ENCODE measurements at places on chromosomes 2 and 18.

GRCh38 chr2:144493027-144493809 is 26.7 kb downstream of the ZEB2 start:
- no peak for DNase-seq

DNA sequence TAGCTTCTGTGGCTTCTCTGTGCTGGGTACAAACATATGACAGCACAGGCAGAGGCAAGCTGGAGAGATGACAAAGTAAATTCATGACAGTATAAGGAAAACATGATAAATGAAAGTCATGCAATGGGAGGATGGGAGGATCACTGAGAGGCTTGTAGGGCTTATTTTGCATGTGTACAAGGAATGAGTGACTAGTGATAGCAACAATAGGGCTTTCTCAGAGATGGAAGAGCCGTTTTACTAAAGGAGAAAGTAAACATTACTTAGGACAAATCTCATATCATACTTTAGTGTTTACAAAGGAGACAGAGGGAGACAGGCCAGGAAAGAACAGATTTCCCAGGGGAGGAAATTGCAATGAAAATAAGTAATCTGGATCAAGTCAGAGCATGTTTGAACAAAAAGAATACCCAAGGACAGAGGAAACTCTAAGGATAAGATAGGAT is 82.5 kb upstream of the RBMS1 start:
- DNase-seq, result no peak

DNA sequence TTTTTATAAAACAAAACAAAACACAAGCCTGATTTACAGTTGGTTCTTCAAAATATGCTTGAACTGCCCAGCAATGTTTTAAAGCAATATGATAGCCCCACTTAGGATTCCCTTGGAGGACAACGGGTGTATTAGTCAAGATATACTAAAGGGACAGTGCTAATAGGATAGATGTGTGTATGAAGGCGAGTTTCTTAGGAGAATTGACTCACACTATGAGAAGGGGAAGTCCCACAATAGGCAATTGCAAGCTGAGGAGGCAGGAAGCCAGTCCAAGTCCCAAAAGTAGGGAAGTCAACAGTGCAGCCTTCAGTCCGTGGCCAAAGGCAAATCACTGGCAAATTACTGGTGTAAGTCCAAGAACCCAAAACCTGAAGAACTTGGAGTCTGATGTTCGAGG is 167.9 kb downstream of the CBLN2 start:
- no peak for DNase-seq

GRCh38 chr18:5395860-5396448 is 100.4 kb upstream of the ZBTB14 start:
- no peak for DNase-seq

GRCh38 chr2:26950246-26950645 is 20.2 kb upstream of the MAPRE3 start:
- no peak for DNase-seq

DNA sequence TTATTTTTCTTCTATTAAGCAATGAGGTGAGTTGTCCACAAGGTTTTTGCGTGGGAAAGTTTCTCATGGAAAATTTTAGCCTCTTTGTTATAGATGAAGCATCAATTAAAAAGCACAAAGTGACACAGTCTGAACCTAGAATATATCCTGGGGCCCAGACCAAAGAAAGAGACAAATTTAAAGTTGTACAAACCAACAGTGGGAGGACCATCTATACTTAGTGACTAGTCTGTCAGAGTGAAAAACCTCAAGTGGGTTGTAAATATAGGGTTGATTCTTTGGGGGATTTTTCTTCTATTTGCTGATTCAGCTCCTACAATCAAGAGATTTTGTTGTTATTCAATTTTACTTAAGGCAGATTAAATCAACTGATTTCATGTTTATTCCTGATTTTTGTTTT is 256.2 kb downstream of the SATB2 start:
- DNase-seq, result no peak

GRCh38 chr2:128103407-128103806 is 12.4 kb downstream of the UGGT1 start:
- DNase-seq, result no peak

- no peak for DNase-seq
Measured at GRCh38 chr18:37144921-37145320, 316.0 kb downstream of the KIAA1328 start.

DNA sequence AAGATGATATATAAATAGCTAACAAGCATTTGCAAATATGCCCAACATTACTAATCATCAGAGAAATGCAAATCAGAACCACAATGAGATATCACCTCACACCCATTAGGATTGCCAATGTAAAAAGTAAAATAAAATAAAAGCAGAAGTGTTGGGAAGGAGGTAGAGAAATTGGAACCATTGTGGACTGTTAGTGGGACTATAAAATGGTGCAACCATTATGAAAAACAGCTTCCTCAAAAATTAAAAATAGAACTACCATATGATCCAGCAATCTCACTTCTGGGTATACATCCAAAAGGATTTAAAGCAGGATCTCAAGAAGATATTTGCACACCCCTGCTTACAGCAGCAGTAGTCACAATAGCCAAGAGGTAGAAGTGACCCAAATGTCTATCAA is 99.8 kb upstream of the DAPL1 start:
- DNase-seq, result no peak

DNA sequence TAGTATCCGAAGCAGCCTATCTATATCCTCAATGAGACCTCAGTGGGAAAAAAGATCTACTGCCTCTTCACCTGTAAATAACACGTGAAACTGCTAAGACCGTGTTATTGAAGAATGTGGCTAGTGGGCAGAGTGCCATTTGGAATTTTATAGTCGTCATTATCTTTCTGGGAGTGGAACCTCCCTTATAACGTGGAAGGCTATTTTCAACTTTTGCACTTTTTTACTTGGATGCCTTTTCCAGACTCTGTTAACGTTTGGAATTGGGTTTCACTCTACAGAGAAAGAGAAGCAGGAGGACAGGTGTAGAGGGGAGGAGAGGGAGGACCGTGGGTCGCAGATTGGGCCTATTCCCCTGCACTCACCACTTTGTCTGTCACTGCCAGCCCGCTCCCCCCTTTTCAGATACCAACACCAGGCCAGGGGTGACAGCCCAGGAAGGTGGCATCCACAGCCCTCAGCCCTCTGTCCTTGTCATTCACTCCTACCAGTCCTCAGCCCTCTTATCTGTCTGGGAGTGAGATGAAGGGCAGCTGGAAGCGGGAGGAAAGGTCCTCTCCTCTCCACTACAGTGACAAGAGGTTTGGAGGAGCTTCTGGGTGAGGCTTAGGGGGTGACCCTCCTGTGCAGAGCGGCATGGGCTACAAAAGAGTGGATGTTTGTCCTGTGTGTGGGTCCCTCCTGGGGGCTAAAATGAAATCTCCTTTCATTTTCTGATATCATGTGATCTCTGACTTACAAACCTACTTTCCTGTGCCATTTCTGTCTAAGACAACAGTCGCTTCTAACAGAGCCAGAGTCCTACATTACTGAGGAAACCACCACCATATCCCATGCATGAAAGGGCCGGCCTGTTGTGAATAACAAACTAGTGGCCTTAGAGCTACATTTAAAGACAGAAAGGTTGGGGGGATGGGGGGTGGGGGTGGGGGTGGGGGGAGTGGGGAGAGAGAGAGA is 23.9 kb upstream of the CEP68 start:
- DNase-seq, result no peak

- no peak for DNase-seq
Measured at GRCh38 chr2:190303647-190304046, 16.0 kb downstream of the HIBCH start.

DNA sequence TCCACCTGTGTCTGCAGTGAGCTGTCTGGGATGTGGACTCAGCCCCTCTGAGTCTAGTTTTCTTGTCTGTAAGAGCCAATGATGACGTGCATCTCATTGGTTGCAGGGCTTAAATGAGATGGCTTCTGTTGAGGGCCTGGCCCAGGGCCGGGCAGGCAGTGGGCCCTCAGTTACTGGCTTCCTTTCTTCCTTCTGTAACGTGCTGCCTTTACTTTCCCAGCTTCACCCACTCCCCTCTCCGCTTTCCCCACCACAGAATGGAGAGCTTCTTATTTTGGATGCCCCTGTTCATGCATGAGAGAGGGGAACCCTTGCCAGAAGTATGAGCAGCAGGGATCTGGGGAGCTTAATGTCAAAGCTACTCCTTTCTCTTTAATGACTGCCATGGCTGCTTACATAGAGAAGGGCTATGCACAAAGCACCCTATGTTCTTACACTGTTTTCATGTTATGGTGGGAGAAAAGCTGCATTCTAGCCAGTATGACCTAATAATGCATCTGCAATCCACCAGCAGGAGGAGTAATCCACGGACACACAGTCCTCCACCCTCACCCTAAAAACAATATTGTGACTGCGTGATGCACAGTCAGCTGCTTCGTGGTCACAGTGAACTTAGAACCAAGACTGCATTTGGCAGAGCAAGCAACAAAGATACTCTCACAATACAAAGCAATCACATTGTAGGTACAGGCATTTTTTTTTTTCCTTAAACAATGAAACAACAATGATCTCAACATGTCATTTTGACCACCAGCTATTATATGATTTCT is 37.2 kb downstream of the CREG2 start:
- DNase-seq, result no peak

DNA sequence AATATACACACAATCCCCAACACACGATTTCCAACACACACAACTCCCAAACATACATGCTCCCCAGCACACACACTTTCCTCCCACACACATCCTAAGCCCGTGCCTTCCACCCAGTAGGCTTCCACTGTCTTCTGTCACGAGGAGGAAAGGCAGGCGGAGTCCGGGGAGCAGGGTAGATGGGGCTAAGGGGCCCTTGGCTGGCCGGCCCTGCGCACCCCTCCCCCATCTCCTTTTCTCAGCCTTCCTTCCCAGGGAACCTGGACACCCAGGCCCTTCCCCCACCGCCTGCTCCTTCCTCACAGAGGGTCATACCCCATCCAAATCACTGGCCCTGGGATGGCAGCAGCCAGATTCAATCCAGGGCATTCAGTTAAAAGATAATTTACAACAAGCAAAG is 3.4 kb upstream of the PDCD1 start:
- no peak for DNase-seq

DNA sequence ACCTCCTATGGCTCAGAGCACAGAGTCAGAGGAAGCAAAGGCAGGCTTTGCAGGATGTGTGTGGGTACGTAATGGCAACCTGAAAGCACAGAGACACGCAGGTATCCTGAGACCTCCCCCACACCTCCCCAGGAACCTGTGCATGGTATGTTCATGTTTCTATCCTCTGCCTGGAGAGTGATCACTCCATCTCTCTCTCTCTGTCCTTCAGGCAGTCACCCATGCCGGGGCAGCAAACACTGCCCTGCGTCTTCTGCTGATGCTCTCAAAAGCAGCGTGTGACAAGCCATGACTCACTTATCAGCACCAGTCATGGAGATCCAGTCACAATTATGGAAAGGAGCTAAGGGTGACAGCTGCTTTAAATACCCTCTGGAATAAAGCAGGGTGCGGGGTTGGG is 52.7 kb downstream of the PDCL3 start:
- no peak for DNase-seq

DNA sequence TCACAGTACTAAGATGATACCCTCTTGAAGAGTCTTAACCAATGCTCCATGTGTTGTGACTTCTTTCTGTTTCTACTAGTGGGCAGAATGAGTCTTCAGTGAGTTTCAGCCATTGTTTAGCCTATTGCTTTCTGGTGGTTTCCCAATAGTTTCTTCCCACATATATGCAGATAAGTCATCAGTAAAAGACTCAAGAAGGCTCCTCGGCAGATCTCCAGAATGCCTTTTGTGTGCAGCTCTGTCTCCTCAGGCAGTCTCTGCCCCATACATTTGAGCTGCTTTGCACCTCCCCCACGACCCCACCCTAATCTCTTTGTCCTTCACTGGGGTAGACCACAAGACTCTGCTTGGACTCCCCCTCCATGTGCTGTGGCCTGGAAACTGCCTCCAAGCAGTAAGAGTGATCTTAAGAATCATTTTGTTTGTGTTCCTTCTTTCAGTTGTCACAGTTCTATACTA is 71.6 kb upstream of the CHRNA1 start:
- no peak for DNase-seq

GRCh38 chr2:157929871-157930667 is 53.9 kb upstream of the ACVR1 start:
- DNase-seq, result no peak

DNA sequence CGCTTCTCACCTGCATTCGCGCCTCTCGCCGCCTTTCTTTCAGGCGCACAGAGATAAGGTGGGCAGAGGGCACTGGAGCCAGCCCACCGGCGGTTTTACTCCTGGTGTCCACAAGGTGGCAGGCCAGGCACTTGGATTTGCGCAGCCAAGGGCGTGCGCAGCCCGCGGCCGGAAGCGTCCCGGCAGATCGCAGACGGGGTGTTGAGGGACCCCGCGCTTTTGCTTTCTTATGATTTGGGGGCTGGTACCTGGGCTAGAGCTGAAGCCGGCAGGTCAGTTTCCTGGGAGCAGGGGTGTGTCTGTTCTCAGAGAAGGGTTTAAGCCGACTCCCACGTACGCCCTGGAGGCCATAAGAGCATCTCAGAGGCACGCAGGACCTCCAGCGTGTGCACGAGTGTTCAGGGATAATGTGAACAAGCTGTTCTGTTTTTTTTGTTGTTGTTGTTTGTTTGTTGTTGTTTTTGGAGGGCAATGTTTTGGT is 305.6 kb upstream of the CXCR4 start:
- DNase-seq, result peak; percentile 65

DNA sequence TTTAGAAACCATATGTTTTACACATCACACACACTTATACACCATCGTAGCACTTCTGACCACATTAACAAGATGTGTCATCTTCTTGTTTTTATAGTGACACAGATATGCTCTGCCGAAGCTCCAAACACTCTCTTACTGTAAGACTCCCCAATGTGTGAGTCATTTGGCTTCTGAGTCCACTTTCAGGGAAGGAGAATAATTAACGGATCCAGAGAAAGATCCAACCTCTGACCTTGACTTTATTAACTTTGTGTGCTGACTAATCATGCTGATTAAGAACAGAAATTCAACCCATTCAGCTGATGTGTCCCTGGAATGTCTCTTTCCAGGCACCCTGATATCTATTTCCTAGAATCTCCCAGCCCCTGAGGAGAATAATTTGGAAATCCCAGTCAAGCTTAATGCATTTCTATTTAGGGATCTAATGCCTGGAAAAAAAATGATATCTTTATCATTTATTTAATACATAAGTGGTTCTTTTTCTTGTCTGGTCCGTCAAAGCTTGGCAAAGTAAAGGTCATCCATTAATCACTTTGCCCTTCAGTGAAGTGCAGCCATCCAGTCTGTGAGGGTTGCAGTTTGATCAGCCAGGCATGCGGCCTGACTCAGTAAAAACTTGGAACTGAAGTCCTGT is 615.8 kb upstream of the SYT4 start:
- DNase-seq, result no peak

DNA sequence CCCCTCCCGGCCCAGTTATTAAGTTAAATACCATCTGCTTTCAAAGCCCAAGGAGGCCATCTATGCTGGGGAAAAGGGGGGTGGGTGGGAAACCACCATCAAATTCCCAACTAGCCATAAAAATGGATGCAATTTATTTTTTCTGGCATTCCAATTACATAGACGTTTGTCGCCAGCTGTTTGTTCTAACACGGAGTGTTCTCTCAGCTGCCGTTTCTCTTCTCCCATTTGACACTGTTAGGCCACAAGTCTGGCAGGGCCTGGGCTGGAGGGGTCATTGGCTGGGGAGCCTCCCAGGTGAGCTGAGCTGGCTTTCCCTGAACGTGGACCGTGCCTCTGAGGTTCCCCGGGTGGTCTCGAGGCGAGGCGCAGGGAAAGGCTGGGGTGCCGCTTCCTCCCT is 16.6 kb downstream of the ATOH8 start:
- no peak for DNase-seq

GRCh38 chr2:109372614-109373013 is 241.2 kb downstream of the SEPTIN10 start:
- DNase-seq, result no peak
